ENCODE measurements at places on chromosomes 2 and 18.

DNA sequence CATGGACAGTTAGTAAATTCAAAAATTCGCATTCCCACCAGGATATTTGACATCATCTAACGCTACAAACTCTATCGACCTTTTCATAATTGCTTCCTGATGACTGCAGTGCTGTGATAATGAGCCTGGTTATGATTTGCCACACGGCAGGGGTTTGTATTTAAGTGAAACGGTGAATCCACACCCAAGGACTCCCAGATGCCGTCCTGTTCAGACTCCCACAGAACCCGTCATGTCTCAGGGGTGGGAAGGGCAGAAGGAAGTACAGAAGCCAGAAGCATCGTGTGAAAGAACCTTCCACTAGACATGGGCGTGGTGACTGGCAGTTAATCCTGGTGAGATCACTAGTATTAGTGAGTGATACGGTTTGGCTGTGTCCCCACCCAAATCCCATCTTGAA, 91.2 kb upstream of the TMEM18 start:
- DNase-seq: no peak

DNA sequence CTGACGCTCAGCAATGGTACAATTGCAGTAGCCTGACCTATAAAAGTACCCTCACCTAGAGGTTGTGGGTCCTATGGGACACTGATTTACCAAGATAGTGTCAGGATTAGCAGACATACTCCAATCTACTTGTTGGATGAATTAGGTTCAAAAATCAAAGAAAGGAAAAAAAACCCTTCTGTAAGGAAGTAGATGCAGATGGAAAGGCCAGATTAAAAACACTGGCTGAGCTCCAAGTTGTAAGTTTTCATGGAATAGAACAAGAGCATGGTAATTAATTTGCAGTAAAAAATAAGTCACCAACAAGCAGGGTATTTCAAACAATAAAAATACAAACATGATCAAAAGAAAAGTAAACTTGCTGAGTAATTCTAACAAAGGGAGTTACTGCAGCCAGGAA, 26.4 kb downstream of the IDH1 start:
- no peak for DNase-seq

DNA sequence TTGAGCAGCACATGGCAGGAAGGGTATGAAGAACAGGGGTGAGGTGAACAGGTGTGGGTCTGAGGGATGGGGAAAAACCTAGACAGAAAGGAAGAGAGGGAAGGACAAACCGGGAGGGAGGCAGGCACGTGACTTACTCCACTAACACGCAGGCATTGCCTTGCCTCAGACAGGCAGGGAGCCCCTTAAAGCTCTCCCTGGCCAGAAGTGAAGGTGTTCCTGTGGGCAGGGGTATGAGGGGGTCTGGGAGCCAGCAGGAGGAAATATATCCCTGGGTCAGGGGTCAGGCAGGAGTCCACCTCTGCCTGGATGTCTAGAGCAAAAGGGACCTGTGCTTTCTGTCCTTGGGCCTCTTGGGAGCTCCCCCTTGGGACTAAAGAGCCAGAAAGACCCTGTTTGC, 135.3 kb upstream of the EPAS1 start:
- no peak for DNase-seq

DNA sequence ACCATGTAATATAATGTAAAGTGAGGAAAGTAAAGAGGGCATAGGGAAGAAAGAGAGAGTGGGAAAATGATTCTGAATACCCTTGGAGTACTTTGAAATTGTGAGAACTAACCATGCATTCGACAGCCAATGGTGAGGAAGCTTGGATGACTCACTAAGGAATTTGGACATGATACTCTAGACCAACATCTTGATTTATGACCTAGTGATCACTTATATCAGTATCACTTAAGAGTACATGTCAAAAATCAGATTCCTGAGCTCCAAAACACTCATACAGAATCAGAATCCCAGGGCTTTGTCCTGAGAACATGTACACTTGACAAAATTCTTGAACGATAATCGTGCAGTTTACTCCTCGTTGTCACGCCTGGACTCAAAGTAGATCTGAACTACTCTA, 1899.8 kb upstream of the PIK3C3 start:
- no peak for DNase-seq

DNA sequence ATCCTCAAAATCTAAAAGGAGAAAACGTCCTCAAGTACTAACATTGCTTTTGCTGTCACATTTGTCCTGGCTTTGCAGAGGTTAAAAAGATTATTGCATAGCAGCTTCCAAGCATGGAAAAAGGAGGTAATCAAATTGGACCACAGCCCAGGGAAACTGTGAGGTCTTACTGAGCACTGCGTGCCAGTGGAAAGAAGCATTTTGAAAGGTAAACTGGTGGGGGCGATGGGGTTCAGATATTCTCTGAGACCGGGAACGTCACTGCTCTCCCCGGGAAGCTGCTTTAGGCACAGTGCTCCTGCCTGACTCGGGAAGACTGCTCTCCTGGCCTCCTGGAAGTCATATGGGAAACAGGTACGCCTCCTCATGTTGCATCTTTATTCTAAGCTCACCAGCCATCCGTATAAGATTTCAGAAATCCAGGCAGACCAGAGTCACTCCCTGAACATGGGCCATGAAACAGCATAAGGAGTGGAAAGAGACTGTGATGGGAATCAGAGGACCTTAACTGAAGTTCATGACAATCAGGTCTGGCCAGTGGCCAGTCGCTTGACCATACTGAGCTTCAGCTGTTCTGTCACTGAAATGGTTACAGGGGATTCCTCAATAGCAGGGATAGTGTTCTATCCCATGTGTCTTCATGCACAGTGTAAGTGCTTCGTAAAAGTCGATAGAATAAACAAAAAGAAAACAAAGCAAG, 284.1 kb downstream of the TRIB2 start:
- DNase-seq: no peak

DNA sequence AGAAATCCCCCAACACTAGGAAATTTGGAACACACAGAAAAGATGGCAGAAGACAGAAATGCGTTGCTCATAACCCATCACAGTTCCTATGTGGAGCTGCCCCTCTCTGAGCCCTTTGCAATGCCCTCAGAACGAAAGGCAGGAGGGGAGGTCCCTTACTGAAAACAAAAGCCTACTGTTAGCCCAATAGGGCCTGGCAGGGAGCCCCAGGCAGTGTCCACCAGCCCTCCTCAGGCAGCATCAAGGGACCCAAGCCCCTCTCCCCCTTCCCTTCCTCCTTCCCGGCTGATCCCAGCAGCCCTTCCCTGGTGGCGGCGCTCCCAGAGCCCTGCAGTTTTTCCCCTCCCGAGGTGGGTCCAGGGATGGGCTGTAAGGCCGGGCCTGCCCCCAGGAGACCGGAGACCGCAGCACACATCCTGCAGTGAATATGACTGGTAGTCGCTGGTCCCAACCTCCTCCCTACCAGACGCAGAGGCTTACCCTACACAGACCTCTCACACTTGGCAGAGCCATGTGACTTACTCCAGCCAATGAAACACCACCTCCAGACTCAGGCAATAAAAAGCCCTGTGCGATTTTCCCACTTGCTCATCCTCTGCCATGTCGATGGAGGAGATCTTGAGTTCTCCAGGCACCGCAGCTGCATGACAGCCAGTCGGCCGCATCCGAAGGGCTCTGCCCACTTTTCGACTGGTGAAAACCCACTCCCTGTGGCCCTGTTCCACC, 19.4 kb upstream of the DUSP2 start:
- peak; percentile 89 for DNase-seq

- DNase-seq: no peak
These were observed 256.7 kb downstream of the HAUS1 start for GRCh38 chr18:46360866-46361265.

GRCh38 chr2:213315168-213315876, 31.1 kb downstream of the SPAG16 start:
- DNase-seq: no peak

DNA sequence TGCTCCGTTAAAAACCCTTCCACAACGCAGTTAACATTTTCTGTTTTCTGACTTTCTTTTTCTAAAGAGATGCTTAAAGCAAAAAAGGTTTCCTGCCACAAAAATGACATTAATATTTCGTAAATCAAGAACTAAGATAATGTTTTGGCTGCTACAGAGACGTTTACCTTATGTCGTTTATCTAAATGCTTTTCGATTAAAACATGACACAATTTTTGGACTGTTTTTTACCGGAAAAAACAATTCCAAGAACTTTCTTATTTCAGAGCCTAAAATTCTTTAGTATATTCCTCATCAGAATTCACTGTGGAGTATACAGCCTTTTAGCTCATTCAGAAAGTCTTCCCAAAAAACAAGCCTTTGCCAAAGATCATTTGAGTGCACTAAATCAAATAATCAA, 278.0 kb upstream of the TCF4 start:
- DNase-seq: no peak

Measured in activated CD4-positive, alpha-beta T cell treated with anti-CD3 and anti-CD28 coated beads, Interleukin-2, Interleukin-4, amounts not matched to agents 100 ng/mL and 50 ng/mL, durations not matched to agents 16 hours and 8 hours (primary cell).